Caudate nucleus (tissue), 63 donors: ENCODE measurements at places on chromosomes 3 and 15.

DNA sequence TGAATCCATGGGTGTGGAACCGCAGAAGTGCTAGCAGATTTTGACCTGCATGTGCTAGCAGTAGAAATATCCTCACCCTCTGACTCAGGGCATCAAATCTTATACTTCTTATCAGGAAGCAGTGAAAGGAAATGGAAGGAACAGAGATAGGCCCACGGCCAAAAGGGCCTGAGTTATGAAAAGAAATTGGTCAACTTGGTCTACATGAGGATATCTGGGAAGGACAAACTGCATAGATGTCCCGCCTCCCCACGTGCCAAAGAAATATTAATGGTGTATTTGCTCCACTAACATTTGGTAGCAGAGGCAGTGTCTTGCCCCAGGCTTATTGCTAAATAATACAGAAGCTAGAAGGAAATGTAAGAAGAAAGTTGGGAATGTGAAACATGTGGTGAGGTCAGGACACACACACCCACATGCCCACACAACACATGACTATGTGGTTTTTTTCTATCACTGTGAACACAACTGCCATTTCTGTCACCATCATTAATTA, 93.6 kb upstream of the COL8A1 start:
- no peak for DNase-seq

- DNase-seq = no peak
Observed at GRCh38 chr15:40038275-40038637, 725 bp downstream of the SRP14 start.

GRCh38 chr3:78858910-78859309, 908.9 kb downstream of the ROBO1 start:
- no peak for DNase-seq

GRCh38 chr15:27889258-27889657, 209.9 kb downstream of the OCA2 start:
- no peak for DNase-seq

DNA sequence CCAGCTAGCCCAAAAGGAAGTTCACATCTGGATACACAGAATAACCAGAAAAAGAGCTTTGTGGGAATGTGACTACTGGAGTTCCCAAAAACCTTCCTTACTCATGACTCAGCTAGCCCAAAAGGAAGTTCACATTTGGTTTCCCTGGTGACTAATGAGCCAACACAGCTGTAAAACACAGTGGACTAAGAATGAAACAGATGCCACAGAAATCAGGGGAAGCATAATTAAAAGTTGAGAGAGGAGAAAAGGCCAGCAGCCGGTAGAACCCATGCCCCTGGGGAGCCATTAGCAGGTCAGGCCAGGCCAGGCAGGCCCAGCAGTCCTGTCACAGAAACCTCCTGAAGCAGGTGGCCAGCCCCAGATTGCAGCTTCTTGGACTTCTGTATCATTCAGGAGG, 130.3 kb downstream of the GHSR start:
- DNase-seq = no peak

GRCh38 chr3:128603811-128604775, 46.5 kb downstream of the RPN1 start:
- no peak for DNase-seq

- no peak for DNase-seq
Observed at GRCh38 chr15:32671339-32672325, 30.1 kb downstream of the SCG5 start.

GRCh38 chr3:64329037-64329436, 103.8 kb upstream of the PRICKLE2 start:
- no peak for DNase-seq

GRCh38 chr15:51224428-51224827, 114.0 kb downstream of the CYP19A1 start:
- no peak for DNase-seq

DNA sequence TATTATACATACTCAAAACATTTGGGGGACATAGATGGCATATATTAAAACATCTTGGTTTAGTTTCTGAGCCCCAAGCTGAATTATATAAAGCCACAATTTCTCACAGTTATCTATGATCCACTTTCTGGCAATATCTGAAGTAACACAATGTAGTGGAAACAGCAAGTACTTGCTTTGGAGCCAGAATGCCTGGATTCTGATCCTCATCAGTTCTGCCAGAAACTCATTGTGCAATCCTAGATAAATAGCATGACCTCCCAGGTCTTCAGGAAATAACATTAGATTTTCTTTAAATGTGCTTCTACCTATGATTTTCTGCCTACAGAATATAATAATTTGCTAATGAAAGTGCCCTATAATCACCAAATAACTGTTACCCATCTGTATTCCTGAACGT, 544.9 kb downstream of the NAALADL2 start:
- no peak for DNase-seq

- no peak for DNase-seq
Observed at GRCh38 chr15:45616901-45617323, 17.9 kb upstream of the SQOR start.

- no peak for DNase-seq
Observed at GRCh38 chr15:88118035-88118434, 138.5 kb downstream of the NTRK3 start.

DNA sequence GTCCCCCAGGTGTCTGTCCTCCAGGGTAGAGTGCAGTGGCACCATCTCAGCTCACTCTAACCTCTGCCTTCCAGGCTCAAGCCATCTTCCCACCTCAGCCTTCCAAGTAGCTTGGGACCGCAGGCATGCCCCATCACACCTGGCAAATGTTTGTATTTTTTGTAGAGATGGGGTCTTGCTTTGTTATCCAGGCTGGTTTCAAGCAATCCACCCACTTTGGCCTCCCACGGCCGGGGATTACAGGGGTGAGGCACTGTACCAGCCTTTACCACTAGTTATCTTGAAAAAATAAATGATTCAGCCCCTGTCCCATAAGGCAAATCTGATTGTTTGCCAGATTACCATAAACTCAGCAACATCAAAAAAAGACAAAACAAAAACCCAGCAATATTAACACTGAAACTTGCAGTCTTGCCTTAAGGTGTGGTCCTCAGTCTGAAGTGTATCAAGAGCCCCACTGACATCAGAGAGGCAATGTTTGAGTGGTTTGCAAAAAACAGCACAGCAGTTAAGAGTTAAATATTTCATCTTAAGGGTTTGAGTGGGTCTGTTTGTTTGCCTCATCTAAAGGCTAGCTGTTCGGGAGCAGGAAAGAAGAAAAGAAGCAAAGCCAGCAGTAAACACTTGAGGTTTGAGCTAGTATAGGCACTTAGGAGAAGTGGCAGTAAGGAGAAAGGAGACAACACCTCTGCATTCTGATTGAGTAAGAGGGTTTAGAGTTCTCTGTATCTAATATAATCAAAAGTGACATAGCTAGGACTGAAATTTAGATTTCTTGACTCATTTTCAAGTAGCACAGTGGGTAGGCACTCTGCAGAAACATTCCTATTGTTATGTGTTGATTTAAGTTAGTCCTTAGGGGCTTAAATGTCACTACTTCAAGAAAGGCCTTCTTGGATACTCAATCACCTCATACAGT, 26.3 kb upstream of the EDEM1 start:
- no peak for DNase-seq

DNA sequence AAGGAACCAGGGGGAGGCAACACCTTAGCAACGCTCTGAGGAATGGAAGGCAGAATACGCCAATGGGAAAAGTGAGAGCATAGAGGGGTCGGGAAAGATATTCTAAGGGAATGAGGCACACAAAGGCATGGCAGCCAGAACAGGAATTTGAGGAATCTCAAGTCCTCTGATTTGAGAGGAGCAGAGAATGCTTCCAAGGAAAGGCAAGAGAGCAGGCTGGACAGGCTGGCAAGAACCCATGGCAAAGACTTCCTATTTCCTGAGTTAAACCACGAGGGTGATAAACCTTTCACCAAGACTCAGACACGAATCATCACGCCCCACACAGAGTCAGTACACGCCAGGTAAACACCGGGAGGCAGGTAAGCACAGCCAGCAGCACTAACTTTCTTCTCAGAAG, 109.8 kb downstream of the IGF2BP2 start:
- no peak for DNase-seq

- DNase-seq = no peak
Observed at GRCh38 chr3:63706321-63707085, 54.0 kb downstream of the SNTN start.

DNA sequence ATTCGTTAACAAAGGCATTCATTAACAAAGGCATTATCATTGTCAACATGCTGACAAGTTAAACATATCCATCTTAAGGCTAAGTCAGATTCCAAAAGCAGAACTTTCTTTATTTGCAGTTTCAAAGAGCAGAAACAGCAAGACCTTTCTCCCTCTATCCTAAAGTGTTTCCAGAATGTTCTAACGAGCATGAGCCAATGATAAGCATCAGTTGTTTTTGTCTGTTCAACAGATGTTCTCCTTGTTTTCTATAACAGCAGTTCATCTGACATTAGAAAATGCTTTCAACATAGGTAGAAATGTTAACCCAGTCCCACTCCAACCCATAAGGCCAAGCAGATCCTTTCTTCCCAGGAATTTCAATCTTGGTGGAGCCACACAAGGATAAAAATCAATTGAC, 77.6 kb upstream of the POMGNT2 start:
- DNase-seq = no peak

- no peak for DNase-seq
Observed at GRCh38 chr15:31089368-31090047, 12.0 kb downstream of the TRPM1 start.

- no peak for DNase-seq
Observed at GRCh38 chr3:2577571-2577970, 478.9 kb downstream of the CNTN4 start.

GRCh38 chr3:101970905-101971304, 121.6 kb downstream of the NFKBIZ start:
- no peak for DNase-seq

DNA sequence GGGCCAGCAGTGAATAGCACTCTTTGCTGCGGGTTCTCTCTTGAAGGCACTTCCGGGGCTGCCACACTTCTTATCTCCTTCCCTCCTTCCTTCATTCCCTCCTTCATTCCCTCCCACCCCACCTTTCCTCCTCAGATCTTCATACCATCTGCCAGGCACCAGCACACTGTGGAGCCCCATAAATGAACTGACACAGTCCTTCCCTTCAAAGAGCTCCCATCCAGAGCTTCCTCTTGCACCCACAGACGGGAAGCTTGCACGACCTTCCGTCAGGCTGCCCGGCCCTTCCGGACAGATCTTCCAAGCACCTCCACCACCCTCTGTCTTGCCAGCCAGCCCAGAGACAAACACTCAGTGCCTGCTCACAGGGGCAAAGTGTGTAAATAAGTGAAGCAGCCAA, 65.4 kb upstream of the HERC1 start:
- no peak for DNase-seq

DNA sequence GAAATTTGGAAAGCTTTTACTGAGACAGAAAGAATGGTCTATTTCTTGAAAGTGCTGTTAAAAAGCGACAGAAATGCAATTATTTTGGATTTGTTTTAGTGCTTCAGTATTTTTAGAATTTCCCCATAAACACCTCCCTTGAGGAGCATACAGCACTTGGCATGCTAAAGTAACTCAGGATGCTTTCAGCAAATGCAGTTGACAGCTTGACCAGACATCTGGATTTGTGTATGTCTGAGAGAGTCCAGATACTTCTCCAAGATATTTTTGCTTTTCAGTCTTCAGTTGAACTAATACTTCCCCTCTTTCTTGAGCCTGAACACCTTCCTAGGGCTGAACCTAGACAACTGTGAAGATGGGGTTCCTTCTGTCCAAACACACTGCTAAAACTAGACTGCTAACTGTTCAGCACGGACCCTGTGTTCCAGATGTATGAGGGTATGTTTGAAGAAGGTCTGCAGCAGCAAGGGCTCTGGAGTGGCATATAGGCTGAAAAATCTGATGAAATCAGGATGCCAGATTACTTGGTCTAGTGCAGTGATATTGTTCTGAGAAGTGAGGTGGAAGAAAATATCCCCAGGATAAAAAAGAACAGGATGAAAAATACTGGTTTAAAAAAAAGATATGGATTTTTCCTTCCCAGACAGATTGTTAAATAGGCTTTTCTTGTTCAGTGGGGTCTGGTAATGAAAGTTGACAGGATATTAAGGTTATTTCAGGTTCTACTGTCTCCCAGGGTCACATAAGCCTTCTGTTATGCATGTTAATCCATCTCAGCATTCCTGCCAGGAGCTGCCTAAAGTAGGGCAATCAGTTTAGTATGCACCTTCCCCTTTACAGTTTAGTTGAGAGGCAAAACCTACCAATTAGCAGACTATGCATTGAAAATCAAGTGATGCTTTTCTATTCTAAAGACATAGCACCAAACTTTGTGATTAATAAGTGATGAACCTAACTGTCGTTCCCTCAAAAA, 516.9 kb upstream of the TBL1XR1 start:
- no peak for DNase-seq

DNA sequence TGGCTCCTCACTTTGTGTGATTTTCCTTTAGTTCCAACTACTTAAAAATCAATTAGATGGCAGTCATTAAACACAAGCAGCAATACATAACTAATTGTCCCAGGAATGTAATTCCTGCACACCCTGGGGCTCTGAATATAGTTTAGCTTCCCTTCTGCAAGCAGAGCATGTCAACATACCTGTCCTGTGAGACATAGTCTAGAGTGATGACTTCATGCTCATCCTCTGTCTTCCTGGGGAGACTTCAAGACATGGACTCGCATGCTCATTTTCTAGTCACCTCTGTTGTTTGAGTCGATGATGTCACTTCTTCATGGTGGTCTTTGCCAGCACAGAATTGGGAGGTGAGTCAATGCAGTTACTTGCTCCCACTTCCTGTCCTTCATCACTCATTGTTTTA, 15.7 kb downstream of the C3orf52 start:
- no peak for DNase-seq

GRCh38 chr15:33671456-33671855, 296.8 kb upstream of the CHRM5 start:
- DNase-seq = no peak

GRCh38 chr15:73174171-73174570, 121.9 kb downstream of the NEO1 start:
- no peak for DNase-seq

DNA sequence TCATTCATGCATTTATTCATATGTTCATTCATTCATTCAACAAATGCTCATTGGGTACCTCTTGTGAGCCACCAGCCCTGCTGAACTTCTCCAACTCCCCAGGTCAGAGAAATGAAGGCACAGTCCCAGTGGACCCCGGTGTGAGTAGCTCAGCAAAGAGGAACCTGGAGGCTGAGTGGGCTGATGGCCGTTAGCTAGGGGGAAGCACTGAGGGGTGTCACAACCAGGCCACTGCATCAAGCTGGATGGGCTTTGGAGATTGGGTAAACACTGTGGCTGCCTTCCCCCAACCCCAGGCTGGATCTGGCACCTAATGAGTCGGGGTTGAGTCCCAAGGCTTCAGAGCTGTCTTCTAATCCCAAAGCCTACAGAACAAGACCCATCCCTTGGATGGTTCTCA, 12.1 kb upstream of the ALAS1 start:
- DNase-seq = no peak

- no peak for DNase-seq
Observed at GRCh38 chr3:73955494-73956070, 330.8 kb upstream of the PDZRN3 start.

DNA sequence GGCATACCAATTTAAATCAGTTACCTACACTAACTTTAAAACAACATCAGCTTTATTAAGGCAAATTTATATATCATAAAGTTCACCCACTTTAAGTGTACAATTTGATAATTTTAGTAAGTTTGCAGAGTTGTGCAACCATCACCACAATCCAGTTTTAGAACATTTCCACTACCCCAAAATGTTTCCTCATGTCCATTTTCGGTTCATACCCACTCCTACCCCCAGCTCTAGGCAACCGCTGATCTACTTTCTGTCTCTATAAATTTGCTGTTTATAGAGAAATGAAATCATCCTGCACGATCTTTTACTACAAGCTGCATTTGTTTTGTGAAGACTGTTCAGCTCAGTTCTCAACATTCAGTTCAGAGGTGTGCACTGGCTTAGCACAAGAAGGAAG, 31.5 kb upstream of the FAM81A start:
- no peak for DNase-seq

- DNase-seq = no peak
Observed at GRCh38 chr3:8519156-8519555, 17.5 kb downstream of the LMCD1 start.
